ENCODE measurements at places on chromosomes 3 and 15. TPM values are rescaled to one million over a fixed set of nuclear protein-coding genes. Genes with fewer than 3 reads are reported as not detected.

Gene STXBP5L
- total RNA-seq, result 5.6 TPM

Gene ITIH3
- total RNA-seq, result not detected

Gene SENP7
- 7.8 TPM for total RNA-seq

Gene CFAP44
- 0.60 TPM for total RNA-seq

GRCh38 chr3:20104167-20104661, 64.0 kb downstream of the KAT2B start:
- DNase-seq, result no peak

GRCh38 chr15:74382004-74382816, 14.8 kb upstream of the CYP11A1 start:
- DNase-seq, result peak; percentile 78

DNA sequence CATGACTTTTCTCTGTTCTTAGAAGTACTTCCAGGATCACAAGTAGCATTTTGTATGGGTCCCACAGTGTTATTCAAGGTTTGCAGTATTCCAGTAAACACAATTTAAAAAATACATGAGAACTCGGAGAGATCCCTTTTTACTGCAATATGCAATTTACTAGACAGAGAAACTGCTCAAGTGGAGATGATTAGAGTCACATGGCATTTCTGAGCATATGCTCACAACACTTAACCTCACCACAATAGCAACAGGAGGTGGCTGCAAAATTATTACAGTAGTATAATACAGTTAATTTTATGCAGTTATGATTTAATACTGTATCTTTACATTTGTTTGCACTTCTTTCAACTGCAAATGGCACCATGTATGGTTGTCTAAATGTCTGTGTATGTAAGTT, 87.5 kb downstream of the PIK3CB start:
- no peak for DNase-seq

DNA sequence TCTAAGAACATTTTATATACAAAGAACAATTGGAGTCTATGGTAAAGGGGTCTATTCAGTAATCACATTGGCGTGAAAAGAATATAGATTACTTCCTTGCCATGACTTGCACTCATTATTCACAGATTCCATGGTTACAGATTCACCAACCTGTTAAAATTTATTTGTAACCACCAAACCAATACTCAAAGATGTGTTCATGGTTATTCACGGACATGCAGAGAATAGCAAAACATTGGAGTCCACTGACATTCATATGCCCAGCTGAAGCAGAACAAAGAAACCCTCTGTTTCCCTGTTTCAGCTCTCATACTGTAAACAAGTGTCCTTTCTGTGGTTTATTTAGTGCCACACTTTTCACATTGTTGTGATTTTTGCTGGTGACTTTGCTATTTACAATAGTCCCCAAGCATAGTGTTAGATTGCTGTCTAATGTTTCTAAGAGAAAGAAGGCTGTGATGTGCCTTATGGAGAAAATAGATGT, 185.8 kb upstream of the TTC14 start:
- no peak for DNase-seq

DNA sequence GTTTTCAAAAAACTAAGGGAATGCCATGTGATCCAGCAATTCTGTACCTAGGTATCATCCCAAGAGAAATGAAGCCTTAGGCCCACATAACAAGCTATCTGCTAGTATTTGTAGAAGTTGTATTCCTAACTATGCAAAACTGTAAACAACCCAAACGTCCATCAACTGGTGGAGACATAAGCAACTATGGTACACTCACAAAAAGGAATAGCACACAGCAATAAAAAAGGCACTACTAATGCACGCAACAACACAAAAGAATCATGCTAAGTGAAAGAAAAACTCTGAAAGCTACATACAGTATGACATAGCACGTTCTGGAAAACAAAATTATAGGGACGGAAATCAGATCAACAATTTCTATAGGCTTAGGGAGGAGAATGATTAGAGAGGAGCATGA, 15.3 kb downstream of the USP50 start:
- DNase-seq, result no peak

DNA sequence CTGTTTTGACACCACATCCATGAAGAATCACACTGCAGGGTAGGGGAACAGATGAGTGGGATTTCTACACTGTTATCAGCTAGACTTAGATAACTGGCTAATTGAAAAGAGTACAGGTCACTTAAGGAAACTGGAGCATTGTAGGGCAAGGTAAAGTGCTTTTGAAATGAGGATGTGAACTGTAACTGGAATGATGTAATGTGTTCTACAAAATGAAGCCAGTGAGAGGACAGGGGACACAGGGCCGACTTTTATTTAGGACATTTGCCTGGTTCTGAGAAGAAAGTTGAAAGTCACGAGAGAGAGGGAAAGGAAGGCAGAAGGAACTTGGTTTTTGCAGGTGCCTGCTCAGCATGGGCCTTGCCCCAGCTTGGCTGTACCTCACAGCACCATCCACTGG, 50.5 kb downstream of the IGF1R start:
- no peak for DNase-seq

GRCh38 chr3:106425026-106425425, 556.2 kb upstream of the CBLB start:
- no peak for DNase-seq

- DNase-seq, result no peak
These were observed 437.8 kb downstream of the ZIC1 start for GRCh38 chr3:147846854-147847478.

GRCh38 chr3:37909067-37909911, 47.6 kb downstream of the CTDSPL start:
- no peak for DNase-seq

DNA sequence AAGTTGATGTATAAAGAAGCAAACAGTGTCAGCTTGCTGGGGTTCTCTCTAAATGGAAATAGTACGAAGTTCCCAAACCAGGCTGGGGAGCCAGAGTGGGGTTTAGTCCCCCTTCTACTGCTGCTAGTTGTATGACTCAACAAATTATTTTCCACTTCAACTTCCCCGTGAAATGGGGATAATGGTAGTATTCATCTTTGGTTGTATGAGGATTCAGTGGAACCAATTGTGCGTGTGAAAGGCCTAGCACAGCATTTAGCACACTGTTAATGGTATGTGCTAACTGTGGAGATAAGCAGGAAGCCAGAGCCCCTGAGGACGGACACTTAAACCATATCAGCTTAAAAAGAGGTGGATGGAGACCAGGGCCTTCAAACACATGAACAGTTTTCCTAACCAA, 4.2 kb downstream of the SORD start:
- no peak for DNase-seq

GRCh38 chr3:9105421-9105820, 142.1 kb upstream of the RAD18 start:
- DNase-seq, result no peak

DNA sequence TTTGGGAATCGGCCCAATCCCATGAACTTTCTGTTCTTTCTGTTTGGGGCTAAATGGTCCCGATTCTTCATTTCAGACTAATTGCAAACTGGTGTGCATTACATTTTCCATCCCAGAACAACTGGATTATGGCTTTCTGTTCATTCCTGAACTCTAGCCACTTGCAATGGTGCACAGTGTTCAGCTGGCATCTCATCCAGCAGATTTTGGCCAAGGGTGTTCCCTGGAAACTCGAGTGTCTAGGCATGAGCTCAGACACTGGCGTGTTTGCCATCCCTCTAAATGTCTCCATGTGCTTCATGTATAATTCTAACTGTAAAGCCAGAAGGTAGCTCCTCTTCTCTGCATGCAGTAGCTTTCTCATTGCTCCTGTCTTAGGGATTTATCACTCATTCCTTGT, 97.1 kb upstream of the MYZAP start:
- no peak for DNase-seq
